ENCODE measurements at places on chromosomes 3 and 15. TPM values are rescaled to one million over a fixed set of nuclear protein-coding genes. Genes with fewer than 3 reads are reported as not detected.

Gene GRK7
- polyA plus RNA-seq: 0.18 TPM

Gene USP3
- polyA plus RNA-seq: 52.0 TPM

Gene ANKUB1
- 0.52 TPM for polyA plus RNA-seq

Gene CHRM5
- polyA plus RNA-seq: 0.35 TPM

Gene FBXO40
- polyA plus RNA-seq: 0.02 TPM

Gene FOXB1
- polyA plus RNA-seq: not detected

Gene SH3GL3
- polyA plus RNA-seq: 14.2 TPM

Gene SLC12A1
- polyA plus RNA-seq: 433 TPM

Gene ZNF619
- polyA plus RNA-seq: 7.8 TPM

Gene MINAR1
- 1.6 TPM for polyA plus RNA-seq

DNA sequence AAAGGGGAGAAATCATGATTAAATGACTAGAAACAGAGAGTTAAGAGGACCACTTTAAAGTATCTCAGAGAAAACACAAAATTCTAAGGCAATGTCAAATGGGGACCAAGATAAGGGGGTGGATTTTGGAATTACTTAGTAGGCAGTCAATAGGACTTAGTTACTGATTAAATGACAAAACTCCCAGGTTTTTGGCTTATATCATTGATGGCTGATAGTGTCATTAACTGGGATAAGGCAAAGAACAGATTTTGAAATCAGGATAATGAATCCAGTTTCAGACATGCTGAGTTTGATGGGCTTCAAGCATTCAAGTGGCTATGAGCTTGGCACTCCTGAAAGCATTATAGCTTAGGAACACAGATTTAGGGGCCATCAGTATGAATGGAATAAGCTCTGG lies 53.9 kb downstream of the TOP2B start:
- DNase-seq: no peak

- DNase-seq: no peak
Measured at GRCh38 chr3:128555841-128556240, 62.8 kb upstream of the GATA2 start.

- DNase-seq: no peak
Measured at GRCh38 chr15:57436166-57436565, 59.9 kb downstream of the CGNL1 start.

GRCh38 chr15:92715758-92716157 lies 60.2 kb upstream of the FAM174B start:
- peak; percentile 50 for DNase-seq

GRCh38 chr3:159482994-159483367 lies 505.7 kb upstream of the IL12A start:
- DNase-seq: no peak

DNA sequence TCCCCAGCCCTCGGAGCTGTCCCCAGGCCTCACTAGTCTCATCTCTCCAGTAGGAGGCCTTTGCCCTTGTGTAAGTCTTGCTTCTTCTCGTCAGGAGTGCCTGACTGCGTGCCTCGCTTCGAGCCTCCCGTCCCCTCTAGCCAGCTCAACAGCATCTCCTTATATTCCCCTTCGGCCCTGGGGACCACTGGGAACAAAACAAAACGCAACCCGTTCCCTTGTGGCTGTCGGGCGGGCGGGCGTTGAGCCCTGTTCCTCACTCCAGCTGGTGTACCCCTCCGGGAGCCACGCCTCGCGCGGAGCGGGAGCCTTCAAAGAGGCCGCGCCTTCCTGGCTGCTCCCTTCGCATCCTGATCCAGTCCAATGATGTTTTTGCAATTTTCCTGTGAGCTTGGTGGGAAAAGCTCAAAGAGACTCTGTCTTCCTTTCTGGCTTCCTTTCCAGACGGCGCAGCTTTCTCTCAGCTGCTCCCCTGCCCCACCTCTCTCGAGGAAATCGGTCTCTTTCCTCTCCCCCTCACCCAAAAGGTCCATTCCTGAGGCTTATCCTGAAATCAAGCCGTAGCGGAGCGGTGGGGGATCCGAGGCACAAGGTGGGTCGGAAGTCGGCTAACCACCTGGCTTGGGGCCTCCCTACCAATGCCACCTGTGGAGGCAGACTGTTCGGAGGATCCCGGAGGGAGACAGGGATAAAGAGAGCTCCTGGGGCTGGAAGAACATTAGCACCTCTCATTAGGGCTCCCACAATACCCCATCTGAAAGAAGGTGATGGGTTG lies 33.4 kb upstream of the SRP14 start:
- DNase-seq: no peak

DNA sequence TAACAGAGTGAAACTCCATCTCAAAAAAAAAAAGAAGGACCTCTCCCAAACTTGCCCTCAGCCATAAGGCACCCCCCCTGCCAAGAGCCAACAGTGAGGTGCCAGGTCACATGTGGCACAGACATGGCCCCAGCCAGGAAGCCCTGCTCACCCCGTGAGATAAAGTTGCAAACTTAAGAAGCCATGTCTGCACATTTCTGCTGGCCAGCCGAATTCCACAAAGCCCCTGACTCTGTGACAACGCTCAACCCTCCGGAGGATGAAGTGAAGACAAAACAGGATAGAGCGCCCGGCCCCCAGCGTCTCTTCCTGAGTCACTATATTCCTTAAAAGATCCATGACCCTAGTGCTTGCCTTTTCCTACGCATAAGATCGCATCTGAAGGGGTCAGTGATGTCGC lies 188.1 kb downstream of the XXYLT1 start:
- no peak for DNase-seq

DNA sequence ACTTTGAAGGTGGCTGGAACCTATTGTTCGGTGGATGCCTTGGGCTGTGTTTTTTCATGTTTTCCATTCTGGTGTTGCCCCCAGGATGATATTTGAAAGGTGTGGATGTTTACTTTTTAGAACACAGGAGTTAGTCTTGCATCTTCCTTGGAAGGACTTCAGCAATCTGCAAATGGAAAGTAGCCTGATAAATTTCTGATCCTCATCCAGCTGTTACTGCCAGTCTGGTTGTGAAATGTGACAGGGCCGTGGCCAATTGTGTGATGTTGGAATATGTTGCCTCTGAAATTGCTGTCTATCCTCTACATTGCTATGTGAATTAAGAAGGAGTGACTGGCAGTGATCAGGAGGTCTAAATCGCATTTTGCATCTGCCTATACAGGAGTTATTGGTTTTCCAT lies 382.5 kb upstream of the C2CD4B start:
- no peak for DNase-seq

DNA sequence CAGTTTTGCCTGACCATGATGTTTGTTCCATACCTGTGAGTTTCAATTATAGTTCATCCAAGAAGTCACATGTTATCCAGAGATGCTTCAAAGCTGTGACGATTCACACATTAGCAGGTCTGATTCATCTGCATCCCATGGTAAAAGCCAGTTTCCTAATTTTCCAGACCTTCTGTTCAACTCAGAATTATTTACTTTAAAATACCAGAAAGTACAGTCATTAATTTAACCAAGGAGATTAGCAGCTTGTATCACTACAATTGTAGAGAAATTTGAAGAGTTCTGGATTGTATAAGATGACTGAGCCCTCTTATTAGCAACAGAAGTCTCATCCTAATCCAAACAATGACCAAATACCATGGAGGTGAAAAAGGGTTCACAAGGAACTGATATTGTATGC lies 76.1 kb upstream of the THBS1 start:
- no peak for DNase-seq

DNA sequence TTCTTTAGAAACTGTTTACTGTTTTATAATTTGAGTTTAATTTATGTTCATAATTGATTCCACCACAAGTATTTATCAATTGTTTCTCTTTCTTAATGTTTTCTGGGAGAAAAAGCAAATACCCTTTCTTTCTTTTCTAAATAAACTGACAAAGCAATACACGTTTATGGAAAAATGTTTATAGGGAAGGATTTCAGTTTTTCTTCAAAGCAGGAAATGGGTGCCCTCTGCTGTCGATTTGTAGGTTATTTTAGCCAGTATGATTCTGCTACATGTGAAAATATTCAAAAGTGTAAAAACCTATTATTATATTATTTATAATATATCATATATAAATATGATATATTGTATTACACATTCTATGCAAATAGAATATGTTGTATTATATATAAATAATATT lies 921.0 kb upstream of the ROBO1 start:
- peak; percentile 2 for DNase-seq

DNA sequence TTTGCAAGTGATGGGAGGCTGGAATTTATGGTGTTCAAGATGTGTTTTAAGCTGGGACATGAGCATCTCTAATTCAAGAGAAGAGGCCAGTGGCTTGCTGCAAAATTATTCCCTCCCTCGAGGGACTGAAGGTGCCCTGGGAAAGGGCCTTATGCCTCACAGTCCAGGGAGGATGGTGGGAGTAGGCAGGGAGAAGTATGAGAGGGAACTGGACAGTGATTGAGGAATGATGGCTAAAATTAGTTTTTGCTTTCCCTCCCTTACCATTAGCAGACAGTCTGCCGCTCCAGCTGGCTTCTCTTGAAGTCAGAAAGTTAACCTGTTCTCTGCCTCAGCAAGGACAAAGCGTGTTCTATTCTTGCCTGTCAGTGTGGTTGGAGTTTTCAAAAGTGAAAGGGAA lies 139.8 kb upstream of the SEMA6D start:
- no peak for DNase-seq

DNA sequence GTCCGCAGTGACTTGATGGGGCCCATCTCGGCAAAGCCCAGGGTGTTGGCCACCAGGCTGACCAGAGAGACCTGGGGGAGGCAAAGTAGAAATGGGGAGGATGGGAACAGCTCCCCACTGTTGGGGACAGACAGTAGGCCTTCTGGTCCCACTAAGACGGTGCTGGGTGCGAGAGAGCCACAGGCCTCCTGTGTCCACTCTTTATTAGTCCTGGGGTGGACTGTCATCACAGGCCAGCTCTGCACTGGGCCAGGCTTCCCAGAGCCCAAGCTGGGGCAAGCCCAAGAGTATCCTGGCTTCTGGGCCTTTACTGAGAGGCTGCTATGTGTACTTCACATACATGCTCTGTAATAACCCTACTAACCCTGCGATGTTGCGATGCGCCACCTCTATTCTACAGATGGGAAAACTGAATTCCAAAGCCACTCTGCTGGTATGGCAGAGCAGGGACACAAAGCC lies 66.4 kb downstream of the EXOG start:
- DNase-seq: no peak

DNA sequence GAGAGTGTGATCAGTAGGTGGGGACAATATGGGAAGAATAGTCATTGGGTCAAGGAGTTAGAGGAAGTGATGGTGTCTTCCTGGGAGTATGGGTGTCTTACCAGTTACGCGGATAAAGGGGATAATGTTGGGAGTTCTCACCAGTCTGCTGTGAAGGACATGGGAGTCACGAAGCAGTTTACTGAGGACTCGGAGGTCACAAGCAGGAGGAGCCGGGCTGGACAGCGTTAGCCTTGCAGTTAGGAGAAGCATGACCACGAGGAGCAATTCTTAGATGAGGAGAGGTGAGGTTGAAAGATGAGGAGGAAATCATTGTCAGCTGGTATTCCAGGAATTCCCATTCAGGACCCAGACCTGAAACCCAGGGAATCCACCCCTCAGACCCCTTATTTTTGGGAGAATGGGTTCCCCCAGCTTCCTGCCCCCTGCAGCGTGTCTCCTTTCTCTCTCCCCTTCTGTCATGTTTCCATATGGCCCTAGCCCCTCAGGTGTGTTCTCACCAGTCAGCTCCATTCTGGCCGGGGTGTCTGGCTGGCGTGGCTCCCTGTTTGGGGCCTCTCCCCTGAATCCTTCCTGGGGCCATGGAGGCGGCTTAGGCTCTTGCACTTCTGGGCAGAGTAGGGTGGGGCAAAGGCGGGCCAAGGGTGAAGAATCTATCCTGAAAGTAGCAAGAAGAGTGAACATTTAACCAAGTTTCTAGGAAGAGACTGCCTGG lies 2.1 kb downstream of the THPO start:
- DNase-seq: no peak

- peak; percentile 75 for DNase-seq
Measured at GRCh38 chr15:72117486-72118016, 399 bp downstream of the MYO9A start.

DNA sequence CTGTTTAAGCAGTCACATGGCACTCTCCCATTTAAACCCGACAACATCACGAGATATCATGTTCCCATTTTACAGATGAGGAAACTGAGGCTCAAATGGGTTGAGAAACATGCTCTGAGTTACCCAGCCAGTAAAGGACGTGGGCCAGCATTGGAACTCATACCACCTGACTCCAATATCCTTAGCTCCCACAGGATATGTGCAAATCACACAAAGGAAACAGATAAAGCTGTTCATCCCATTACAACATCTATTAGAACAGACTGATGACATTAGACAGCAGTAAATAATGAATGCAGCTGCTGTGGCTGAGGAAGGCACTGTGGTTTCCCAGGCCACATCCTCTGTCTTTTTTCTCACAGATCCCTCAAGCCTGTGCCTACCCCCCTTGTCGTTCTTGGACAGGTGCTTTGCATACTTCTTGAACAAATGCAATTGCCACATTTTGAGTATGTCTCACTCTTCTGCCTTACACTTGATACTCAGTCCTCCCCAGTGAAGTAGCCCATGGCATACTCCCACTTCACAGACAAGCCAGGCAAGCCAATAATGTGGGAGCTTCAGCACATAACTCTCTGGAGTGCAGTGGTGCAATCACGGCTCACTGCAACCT lies 17.7 kb downstream of the FRMD4B start:
- DNase-seq: no peak

DNA sequence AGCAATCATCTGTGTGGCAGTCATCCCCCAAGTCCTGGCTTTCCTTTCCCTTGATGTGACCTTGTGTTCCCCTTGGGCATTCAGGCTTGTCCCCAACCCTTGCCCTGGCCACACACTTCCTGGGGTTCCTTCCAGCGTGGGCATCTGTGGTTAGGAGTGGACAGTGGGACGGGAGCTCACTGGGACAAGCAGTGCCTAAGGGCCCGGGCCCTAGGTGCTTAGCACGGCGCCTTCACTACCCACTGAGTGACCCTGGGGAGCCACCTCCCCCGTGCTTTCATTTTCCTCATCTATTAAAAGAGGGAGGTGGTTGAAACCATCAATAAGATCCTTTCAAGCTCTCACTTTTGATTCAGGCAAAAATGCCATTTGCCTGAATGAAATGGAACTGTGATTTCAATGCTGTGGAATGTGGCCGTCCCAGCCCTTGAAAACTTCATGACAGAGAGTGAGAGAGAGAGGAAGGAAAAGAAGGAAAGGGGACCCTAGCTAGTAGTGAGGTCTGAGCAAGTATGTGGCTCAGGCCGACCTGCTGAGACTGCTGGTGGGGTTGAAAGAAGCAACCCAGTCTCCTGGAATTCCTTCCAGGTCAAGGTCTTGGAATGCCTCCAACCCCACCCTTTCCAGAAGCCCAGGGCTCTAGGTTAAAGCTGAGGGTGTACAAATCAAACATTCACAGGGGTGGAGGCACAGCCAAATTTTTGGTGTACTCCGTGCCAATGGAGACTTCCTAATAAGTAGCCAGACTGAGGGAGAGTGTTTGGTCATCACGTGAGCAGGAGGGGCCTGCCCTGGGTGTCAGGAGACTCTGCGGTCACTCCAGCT lies 302.9 kb downstream of the TLE3 start:
- DNase-seq: peak; percentile 13

GRCh38 chr3:37511463-37511920 lies 337.1 kb upstream of the LRRFIP2 start:
- no peak for DNase-seq

DNA sequence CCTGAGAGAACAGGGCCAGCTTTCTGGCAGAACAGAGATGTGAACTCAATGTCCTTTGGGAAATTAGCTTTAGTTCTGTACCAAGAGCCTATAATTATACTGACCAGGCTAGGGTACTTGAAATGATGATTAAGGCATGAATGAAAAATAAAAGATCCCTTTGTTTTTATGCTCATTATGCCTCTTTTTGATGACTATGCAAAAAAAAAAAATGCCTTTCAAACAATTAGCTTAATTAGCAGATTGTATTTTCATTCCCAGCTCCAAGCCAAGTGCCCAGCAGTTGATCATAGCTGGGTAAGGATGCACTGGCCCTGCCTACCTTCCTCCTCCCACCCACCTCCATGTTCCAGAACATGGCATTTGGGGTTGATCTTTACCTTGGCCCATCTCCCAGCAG lies 56.8 kb downstream of the LYZL4 start:
- DNase-seq: no peak
